Stimulated activated CD4-positive, alpha-beta T cell treated with anti-CD3 and anti-CD28 coated beads, Interleukin-1b, Interleukin-23, amount 100 ng/mL, for 48 hours (primary cell): ENCODE measurements at places on chromosomes 3 and 15.
A peak's percentile ranks its signal among the peaks of the same experiment; 100 is the strongest.

DNA sequence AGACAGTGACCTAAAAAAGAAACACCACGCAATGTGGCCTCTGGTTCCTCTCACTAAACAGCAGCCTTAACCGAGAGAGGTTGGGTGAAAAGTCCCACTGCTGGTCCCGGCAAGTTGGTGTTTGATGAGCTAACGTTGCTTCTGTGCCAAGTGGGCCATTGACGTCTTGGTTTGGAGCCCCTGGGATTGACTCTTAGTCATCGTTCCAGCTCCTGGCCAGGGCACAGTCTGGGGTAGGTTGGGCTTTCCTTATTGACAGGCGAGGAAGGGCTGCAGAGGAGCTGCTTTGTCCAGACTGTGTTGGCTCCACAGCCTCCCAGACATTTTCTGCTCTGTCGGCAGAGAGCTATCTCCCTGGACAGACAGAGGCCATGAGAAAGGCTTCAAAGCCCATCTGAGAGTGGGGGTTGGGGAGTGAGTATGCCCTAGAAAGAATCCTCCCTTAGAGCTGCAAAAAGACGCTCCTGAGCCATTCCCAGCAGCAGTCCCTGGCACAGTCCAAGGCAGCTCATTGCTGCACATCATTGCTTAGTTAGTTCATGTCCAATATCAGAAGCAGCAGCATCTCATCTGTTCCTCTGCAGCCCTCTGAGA is 28.6 kb upstream of the C3orf80 start:
- DNase-seq = no peak

GRCh38 chr3:34995796-34996430 is 643.4 kb upstream of the ARPP21 start:
- no peak for DNase-seq

DNA sequence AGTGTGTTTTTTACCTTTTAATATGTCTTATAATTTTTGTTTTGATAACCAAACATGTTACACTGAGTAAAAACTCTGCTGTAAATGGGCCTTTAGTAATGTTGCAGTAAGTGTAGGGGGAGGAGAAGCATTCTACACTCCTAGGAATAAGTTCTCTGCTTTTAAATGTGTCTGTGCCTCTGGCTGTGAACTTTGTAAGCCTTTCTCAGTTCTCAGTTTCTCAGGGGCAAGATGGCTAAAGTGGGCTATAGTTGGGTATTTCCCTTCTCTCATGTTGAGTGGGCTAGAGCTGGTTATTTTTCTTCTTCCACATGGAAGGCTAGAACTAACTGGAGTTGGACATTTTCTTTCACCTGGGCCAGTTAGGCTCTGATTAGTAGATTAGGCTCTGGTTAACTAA is 75.3 kb upstream of the NUDT16 start:
- no peak for DNase-seq

DNA sequence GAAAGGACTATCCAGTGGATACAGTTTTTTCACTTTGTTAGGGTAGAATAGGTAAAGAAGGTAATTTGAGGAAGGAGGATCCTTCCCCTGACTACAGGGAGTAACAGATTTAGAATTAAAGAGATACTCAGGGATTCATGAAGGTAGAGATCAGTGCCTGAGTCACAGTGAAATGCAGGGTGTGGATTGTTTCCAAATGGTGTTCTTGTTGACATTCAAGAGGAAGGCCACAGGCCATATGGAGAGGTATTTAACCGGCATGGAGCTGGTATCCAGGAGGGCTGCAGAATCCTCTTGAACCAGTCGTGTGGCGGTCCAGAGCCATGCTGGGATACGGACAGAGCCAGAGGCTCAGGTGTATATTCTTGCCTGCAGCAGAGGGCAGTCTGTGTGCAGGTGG is 28.2 kb downstream of the GYG1 start:
- no peak for DNase-seq

- DNase-seq = no peak
Observed at GRCh38 chr3:197811343-197811742, 20.3 kb downstream of the LRCH3 start.

DNA sequence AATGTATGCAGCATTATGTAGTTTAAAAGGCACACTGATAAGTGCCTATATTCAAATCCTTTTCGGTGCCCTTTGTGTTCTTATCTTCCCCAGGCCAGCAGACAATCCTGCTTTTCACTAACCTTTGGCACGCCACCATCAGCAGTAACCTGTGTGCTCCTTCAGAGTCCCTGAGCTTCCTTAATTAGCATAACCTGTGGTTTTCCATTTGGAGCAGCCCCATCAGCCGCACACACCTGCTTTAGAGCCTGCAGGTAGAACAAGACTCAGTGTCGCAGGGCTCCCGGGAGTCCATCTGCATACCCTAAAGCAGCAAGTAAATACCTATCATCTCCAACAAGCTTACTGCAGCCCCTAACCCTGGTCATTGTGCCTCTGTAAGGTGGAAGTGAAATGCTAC is 755.1 kb downstream of the ROBO2 start:
- DNase-seq = no peak

DNA sequence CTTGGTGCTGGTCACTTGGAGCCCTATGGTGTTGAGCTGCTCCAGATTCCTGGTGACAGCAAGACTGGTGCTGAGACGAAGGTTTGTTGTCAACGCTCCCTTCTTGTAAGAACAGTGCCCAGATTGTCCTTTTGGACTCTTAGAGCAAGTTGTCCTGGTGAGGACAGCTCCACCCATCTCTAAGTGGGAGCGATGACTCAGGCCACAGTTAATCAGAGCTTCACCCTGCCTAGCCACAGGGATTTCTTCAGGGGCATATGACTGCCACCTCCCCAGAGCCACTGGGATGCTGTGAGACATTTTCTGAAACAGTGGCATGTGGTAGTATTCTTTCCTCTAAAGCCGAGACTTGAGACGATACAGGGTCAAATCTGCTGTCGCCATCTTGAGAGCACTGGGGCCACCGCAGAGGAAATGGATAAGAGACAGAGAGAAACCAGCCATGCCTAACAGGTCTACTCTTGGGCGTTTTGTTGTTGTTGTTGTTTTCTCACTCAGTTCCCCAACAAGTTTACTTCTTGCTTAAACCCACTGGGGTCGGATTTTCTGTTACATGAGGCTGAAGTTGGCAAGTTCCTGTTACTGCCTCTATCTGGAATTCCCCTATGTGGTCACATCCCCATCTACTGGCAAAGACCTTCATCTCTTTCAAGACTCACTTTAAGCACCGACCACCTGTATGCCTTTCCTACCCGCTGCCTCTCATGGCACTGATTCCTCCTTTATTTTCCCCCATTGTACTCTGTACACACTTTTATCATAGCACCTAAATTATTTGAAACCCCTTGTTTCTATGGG is 16.0 kb upstream of the PCOLCE2 start:
- DNase-seq = no peak

GRCh38 chr15:57875347-57875746 is 168.8 kb downstream of the POLR2M start:
- DNase-seq = no peak

GRCh38 chr3:141286856-141287255 is 55.2 kb downstream of the PXYLP1 start:
- DNase-seq = no peak

DNA sequence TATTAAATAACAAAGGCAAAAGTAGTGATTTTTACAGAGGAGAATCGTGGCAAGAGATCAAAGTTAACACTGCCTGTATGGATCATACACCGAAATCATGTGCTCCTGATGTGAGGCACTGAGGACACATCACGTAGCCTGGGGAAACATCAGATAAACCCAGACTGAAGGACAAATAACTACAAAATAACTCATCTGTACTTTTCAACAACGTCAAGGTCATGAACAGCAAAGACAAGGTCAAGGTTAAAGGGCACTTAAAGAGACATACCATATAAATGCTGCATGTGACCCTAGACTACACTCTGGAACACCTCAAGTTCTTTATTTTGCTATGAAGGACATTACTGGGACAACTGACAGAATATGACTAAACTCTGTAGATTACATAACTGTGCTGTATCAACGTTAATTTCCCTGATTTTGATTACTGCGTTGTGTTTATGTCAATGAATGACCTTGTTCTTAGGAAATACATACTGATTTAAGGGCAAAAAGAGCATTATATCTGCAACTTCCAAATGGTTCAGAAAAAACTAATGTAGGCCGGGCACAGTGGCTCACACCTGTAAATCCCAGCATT is 48.1 kb downstream of the CHSY1 start:
- no peak for DNase-seq

GRCh38 chr15:60476713-60477112 is 2.2 kb downstream of the ICE2 start:
- no peak for DNase-seq

DNA sequence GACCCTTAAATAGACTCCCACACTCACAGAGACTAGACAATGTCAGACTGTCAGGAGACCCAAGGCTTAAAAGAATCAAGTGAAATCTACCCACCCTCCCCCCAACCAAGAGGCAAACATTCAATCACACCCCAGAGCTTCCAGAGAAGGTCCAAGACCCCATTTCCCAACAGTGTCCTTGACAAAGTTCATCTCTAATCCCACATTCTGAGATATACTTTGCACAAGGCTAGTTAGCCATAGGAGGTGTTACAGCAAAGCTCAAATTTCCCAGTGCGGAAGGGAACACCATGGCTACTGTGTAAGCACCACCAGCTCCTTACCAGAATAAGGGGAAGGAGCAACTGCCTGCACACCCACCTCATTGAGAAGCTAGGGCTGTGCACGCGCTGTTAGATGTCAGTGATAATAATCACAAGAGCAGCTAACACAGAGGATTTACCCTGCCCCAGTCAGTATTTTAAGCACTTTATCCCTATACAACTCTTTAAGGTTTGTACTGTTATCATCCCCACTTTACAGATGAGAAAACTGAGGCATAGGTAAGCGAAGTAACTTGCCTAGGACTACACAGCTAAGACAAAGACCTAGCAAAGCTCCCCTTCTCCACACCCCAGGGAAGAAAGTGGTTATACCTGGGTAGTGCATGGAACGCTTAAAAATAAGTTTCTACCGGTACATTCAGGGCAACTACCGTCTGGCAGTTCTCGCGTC is 17.3 kb downstream of the SPATA12 start:
- no peak for DNase-seq

- DNase-seq = no peak
Observed at GRCh38 chr3:187798126-187798525, 52.9 kb upstream of the BCL6 start.

DNA sequence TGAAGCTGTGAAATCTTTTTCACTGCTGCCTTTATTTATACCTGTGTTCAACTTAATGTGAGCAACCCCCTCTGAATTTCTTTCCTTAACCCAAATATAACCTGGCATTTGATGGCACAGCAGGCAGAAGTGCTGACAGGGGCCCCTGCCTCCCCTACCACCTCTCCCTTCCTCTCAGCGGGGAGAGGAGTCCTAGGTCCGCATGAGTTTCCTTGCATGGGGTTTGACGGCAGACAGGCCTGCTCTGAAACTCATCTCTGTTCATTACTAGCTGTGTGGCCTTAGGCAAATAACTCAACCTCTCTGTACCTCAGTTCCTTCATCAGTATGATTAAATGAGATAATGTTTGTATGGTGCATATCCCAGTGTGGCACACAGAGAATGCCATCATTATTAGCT is 79.7 kb downstream of the SEC22A start:
- DNase-seq = no peak

- no peak for DNase-seq
Observed at GRCh38 chr3:108509263-108509662, 1.1 kb downstream of the MYH15 start.

DNA sequence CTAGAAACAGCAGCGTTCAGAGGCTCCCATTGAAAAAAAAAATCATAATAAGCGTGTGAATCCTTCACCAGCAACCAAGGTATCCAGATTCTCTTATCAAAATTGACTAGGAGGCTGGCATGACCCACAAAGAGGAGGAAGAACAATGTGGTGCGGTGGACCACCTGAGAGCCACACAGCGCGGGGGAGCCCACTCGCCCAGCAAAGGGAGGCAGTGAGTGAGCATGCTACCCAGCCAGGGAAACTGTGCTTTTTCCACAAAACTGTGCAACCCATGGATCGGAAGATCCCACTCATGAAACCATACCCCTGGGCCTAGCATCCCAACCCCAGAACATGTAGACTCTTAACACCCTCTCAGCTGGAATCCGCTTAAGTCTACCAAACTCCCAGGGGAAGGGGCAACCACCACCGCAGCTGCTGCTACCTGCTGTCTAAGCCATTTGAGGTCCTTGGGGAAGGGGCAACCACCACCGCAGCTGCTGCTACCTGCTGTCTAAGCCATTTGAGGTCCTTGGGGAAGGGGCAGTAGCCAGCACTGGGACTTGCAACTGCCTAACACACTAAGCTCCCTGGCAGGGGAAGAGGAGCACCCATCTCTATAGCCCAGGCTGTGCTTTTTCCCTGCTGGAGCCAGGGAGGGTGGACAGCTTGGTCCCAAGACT is 102.8 kb upstream of the CLDN18 start:
- no peak for DNase-seq

DNA sequence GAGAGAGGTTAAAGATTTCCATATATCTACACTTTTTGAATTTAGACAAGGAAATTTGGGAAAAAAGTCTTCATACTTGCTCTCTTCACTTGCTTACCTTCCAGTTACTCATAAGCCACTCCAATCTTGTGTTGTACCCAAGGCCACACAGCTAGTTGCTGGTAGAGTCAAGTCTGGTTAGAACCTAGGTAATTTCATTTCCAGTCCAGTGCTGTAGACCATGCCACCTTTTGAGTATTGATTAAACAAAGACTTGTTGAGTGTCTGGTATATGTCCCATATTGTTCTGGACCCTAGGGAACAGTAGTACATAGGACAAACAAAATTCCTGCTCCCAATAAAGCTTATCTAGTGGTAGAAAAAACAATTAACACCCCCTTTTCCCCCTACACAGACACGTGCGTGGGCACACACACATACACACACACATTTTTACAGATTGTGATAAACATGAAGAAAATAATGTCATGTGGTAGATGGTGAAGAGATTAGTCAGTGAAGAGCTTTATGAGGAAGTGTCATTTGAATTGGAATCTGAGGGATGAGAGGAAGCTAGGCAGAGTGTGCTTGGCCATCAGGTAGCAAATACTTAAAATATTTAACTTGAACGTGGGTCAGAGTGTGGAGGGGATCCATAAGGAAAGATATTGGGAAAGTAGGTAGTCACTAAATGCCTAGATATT is 2.1 kb downstream of the CMC1 start:
- DNase-seq = no peak

GRCh38 chr3:126100634-126101301 is 16.8 kb upstream of the SLC41A3 start:
- DNase-seq = no peak

DNA sequence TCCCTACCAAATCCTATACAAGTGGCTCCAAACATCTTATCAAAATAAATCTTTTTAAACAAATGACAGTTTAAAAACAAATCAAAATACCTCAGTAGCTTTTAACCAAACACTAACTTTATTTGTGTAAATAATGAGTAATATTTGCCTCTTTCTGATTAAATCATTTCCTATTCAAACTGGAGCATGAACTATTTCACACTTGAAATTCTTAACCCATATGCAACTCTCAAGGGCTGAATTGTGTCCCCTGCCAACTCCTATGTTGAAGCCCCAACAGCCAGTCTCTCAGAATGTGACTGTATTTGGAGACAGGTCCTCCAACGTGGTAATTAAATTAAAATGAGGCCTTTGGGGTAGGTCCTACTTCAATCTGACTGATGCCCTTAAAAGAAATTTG is 55.9 kb upstream of the MCTP2 start:
- no peak for DNase-seq

- peak; percentile 73 for DNase-seq
Observed at GRCh38 chr3:197501879-197502620, 53.7 kb downstream of the BDH1 start.

GRCh38 chr3:126216416-126216815 is 36.0 kb upstream of the ALDH1L1 start:
- DNase-seq = no peak
